Left colon (tissue), 2 donors: ENCODE measurements at places on chromosomes 2 and 18. TPM values are rescaled to one million over a fixed set of nuclear protein-coding genes. Genes with fewer than 3 reads are reported as not detected.

The CPLX4 gene
- total RNA-seq, result not detected

The ATAD2B gene
- total RNA-seq, result 23.3 TPM

The POLR1B gene
- total RNA-seq, result 14.2 TPM

The NHEJ1 gene
- 56.1 TPM for total RNA-seq

The SERPINB13 gene
- not detected for total RNA-seq

The SRBD1 gene
- 14.6 TPM for total RNA-seq

DNA sequence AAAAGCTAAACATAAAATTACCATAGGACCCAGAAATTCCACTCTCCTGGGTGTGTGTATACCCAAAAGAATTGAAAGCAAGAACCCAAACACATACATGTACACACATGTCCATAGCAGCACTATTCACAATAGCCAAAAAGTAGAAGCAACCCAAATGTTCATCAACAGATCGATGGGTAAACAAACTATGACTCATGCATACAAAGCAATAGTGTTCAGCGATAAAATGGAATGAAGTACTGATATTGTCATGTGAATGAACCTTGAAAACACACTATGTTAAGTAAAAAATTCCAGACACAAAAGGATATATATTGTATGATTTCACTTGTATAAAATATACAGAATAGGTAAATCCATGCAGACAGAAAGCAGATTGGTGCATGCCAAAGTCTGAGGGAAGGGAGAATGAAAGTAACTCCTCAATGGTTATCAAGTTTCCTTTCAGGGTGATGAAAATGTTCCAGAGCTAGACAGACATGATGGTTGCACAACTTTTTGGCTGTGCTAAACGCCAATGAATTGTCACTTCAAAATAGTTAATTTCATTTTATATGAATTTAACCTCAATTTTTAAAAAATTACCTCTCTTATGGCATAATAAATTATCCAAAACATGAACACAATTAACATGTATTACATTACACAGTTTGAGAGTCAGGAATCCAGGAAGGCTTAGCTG, 35.5 kb downstream of the GKN2 start:
- DNase-seq, result no peak

GRCh38 chr18:48762836-48763718, 187.7 kb downstream of the SMAD7 start:
- no peak for DNase-seq

GRCh38 chr2:23323917-23324680, 60.9 kb upstream of the KLHL29 start:
- DNase-seq, result no peak

- DNase-seq, result no peak
These were observed 60.9 kb downstream of the ARL4C start for GRCh38 chr2:234435836-234436481.

- no peak for DNase-seq
These were observed 4.4 kb downstream of the TEX44 start for GRCh38 chr2:231597014-231597611.

DNA sequence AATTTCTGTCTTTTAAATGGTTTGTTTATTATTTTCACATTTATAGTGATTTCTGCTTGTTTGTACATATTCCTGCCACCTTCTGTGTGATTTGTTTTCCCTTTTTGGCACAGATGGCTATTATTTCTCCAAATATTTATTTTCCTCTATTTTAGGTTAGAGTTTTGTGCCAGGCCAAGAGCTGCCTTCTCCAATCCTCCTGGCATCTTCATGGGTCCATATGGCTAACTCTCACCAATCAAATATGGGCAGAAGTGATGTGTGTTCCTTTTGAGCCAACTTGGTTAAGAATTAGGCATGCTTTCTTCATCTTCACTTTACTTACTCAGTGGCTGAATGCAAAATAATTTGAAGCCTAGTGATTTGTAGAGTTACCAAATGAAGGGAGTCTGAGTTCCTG, 697.1 kb upstream of the CELF4 start:
- no peak for DNase-seq

GRCh38 chr2:200483729-200484198, 26.1 kb downstream of the KCTD18 start:
- DNase-seq, result peak; percentile 77

DNA sequence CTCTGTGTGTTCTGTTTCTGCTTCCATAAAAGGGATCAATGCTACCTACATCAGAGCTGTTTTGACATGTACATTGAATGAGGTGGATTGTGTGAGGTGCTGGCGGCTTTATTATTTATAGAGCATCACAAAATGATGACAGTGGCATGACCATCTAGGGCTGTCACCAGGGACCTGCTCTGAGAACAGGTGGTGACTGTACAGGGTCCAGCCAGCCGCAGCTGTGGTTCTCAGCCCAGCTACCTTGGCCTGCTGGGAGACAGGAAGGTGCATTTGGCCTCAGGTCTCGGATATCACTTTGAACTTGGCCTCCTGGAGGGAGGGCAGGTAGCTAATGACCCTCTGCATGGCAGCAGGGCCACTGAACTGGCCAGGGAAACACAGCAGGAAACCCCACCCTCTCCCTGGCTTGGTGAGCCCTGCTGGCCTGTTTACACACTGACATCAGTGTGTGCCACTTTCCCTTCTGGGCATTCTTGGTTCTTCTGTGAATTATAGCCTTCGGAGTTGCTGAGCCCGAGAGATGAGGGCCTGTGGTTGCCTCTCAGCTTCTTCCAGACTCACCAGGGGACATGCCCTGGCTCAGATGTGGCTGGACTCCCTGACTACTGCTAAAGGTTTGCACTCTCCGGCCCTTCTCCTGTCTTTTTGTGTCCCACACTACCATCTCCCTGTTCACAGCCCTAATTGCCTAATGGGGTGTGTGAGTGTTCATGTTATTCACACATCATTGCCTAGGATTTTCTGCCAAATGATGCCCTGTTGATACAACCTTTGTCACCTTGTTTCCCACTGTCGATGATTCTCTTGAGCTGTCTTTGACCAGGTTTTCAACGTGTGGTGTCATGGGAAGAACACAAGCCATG, 109.2 kb upstream of the RAB12 start:
- no peak for DNase-seq

GRCh38 chr2:42762823-42763804, 821 bp downstream of the OXER1 start:
- no peak for DNase-seq

- no peak for DNase-seq
These were observed 70.9 kb upstream of the RNF152 start for GRCh38 chr18:61963705-61964104.

DNA sequence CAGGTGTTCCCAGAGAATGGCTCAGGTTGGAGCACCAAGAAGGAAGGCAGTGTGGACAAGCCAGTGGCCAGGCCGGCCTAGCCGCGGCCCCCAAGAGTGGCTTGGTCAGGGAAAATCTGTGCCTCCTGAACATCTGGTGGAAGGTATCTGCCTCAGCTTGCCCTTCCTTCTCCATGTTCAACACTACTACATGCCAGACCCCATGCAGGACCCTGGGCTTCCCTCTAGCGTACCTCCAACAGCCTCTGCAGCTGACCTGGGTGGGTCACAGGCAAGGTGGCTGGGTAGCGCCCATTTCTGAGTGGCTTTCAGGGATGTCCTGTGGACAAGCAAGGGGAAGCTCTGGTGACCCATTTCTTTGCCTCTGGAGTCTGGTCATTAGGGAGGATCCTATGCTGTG, 7.7 kb downstream of the WNT10A start:
- DNase-seq, result no peak

DNA sequence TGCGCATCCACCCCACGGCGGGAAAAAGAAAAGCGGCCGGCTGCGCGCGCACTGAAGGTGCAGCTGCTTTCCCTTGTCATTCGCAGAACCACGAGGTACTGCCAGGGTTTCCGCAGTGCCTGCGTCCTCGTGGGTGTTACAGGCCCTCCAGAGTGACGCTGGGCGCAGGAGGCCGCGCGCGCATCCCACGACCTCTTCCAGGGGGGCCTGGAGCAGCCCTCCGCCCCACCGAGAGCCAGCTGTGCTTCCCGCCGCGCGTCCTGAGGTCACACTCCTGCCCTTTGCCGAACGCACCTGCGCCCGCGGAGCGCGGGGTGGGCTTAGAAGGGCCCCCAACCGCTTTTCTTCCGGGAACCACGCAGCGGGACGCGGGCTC, 378 bp upstream of the IAH1 start:
- DNase-seq, result peak; percentile 71

DNA sequence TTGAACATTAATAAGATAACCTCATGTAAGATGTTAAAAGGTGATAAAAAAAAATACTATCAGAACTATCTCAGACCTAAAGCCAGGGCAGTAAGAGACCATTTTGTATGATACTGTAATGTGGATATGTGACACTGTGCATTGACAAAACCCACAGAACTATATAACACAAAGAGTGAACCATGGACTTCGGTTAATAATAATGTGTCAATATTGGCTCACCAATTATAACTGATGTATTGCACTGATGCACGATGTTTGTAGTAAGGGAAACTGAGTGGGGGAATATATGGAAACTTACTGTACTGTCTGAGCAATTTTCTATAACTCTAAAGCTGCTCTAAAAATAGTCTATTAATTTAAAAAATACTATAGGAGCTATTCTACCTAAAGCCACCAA, 40.7 kb upstream of the PARD3B start:
- no peak for DNase-seq

- DNase-seq, result no peak
These were observed 98.9 kb downstream of the HNMT start for GRCh38 chr2:138063181-138063580.

DNA sequence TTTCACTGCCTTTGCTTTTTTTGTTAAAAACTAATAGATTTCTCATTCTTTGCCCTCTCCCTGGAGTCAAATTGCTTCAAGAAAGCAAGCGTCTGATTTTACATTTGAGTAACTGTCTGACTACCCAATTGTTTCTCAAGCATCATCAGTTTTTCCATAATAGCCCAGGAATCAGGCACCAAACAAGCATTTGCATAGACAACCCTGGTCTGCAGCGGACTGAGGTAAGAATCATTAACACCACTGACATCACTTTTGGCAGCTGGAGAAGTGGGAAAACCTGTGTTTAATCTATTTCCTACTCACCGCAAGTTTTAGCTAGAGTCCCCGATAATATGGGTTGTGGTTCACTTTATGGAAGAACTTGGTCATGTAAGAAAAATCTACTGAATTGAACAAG, 55.7 kb downstream of the IRS1 start:
- no peak for DNase-seq

GRCh38 chr18:46333431-46334135, 229.4 kb downstream of the HAUS1 start:
- DNase-seq, result no peak

- DNase-seq, result no peak
These were observed 12.5 kb downstream of the PASK start for GRCh38 chr2:241136661-241137260.
